ENCODE measurements at places on chromosomes 5 and 9. TPM values are rescaled to one million over a fixed set of nuclear protein-coding genes. Genes with fewer than 3 reads are reported as not detected.

GRCh38 chr9:18009902-18010301 is 431.0 kb downstream of the SH3GL2 start:
- no peak overlapping the region for H3K4me3 ChIP-seq
- no peaks in the 10 kb centered on the region for H3K27me3 ChIP-seq
- DNase-seq: no peak
- H3K4me1 ChIP-seq: no peaks in the 10 kb centered on the region

Gene NNT
- 123 TPM for total RNA-seq

DNA sequence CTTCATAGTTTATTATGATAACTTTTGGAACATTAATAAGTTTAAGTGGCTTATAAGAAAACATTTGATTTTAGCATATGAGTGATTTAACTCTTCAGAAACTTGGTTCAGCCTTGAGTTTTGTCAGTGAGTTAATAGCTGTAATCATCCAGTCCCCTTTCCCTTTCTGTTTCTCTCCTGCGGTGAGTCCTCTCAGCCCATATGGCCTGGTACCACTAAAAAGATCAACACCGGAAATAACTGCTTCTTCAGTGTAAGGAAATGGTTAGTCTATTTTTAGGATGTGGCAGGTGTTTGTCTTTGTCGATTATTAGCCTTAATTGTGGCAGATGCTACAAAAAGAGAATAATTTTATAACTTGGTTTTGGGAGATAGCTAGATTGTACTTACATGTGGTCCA is 120.2 kb upstream of the GRHPR start:
- H3K27me3 ChIP-seq: no peaks in the 10 kb centered on the region
- H3K36me3 ChIP-seq: peaks cover 29% of the 10 kb centered on the region
- H3K27ac ChIP-seq: no peak overlapping the region
- no peaks in the 10 kb centered on the region for H3K4me1 ChIP-seq
- no peak overlapping the region for H3K4me3 ChIP-seq

GRCh38 chr9:27447031-27447683 is 76.9 kb upstream of the IFNK start:
- no peak for DNase-seq
- no peak overlapping the region for H3K4me3 ChIP-seq
- no peaks in the 10 kb centered on the region for H3K27me3 ChIP-seq
- H3K27ac ChIP-seq: no peak overlapping the region
- H3K4me1 ChIP-seq: no peaks in the 10 kb centered on the region

- peak; percentile 8 for DNase-seq
- H3K4me1 ChIP-seq: no peaks in the 10 kb centered on the region
- H3K36me3 ChIP-seq: no peaks in the 10 kb centered on the region
Measured at GRCh38 chr9:15104826-15105420, 194.7 kb upstream of the FREM1 start.

DNA sequence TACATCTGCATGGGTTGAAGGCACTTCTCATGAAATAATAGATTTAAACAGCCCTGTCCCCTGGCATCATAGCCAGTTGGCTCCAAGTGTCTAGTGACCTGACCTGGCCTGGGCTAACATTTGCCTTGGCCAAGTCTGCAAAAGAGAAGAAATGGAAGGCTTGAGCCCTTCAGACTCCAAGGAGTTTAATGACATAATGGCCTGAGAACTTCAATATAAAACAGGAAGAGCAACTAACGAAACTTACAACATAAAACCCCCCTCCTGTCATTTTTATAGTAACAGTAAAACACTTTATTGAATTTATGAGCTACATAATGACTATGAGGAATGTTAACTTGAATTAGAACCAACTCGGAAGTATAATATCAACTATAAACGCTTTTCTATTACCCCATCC is 218.8 kb upstream of the TBCA start:
- H3K27ac ChIP-seq: no peak overlapping the region
- no peaks in the 10 kb centered on the region for H3K27me3 ChIP-seq
- no peaks in the 10 kb centered on the region for H3K36me3 ChIP-seq

- no peak for DNase-seq
- no peak overlapping the region for H3K4me3 ChIP-seq
- H3K27ac ChIP-seq: no peak overlapping the region
- no peaks in the 10 kb centered on the region for H3K27me3 ChIP-seq
Measured at GRCh38 chr9:34405719-34406118, 29.0 kb upstream of the MYORG start.

Gene SLC28A3
- not detected for total RNA-seq

DNA sequence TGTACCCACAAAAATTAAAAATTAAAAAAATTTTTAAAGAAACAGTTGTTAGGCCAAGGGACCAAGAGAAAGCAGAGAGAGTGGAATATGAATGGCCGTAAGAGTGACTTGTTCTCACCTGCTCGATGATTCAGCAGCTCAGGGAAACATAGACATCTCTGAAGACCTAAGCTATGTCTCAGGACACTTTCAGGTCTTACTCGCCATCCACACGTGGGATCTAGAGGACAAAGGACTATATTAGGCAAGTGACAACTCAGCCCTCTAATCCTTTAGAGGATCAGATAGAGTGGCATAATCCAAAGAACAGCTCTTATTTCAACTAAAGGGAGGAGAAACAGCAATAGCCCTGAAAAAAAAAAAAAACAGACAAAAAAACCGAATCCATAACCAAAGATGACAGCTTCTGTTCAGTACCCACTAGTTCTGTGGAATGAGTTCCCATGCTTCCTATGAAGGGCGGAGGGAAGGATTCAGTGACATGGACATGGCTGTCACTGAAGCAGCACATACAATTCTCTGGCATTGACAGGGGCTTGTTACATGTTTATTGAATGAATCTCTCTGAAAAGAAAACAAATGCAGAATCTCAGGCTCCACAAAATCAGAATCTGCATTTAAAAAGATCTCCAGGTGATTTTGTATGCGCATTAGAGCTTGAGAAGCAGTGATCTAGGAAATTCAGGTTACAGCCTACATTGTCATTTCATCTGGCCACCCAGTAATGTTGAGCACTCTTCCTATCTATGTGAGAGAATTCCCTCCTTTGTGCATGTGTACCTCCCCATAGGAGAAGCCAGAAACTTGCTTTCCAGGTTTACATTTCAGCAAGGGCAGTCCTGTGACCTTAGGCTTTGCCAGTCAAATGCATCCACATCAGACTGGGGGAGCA is 96.0 kb downstream of the KIAA1958 start:
- no peaks in the 10 kb centered on the region for H3K4me1 ChIP-seq
- H3K4me3 ChIP-seq: no peak overlapping the region
- no peaks in the 10 kb centered on the region for H3K27me3 ChIP-seq
- DNase-seq: no peak

DNA sequence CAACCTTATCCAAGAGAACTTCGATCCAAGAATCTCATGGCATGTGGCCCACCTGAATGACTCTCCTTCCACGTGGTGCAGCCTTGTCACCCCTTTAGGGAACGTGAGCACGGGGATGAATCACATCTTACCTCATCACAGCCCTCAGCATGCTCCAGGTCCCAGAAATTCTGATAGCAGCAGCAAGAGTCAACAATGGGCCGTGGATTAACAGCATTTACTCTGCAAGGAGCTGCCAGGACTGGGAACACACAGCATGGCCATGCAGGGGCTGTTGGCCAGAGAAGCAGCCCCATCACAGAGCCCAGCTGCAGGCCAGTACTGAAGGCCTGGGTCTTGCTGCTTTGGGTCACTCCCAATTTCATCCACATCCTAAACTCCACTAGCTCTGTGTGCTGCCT is 150.4 kb downstream of the C5orf15 start:
- DNase-seq: peak; percentile 92
- peak overlapping the region; percentile 84 for H3K27ac ChIP-seq
- no peaks in the 10 kb centered on the region for H3K36me3 ChIP-seq
- H3K4me1 ChIP-seq: peaks cover 41% of the 10 kb centered on the region
- H3K4me3 ChIP-seq: no peak overlapping the region
